ENCODE measurements at places on chromosomes 5 and 9.

DNA sequence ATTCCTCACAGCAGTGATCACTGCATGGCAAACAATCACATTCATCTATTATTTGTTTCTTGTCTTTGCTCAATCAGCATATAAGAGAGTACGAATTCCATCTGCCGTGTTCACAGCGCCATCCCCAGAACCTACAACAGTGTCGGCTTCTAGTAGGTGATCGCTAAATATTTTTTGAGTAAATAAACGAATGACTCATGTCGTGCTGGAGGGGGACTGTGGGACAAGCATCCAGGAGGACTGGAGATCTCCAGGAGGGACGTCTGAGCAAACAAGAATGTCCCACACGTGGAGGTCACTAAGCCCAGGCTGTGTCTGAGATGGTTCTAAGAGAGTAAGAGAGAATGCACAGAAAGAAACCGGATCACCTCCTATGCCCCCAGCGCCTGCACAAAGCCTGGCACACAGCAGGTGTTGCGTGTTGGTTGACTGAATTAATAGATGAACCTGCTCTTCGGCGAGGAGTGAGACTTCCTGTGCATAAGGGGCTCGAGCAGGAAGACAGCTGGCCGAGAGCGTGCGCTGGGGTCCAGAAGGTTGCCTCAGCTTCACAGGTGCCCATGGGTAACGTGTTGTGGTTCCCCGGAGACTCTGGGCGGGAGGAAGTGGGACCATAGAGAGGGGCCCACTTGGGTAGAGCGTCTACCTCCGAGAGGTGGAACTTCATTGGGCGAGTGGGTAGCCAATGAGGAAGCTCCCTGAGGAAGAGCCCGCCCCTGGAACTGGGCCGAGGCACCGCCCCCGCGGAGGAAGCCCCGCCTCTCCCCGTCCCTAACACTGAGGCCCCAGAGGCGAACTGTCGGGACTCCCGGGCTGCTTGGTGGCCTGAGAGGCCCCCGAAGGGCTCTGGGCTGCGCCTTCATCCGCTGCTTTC, 193.0 kb downstream of the MELK start:
- peak; percentile 66 for DNase-seq

- no peak for DNase-seq
Observed at GRCh38 chr5:117761186-117761585, 1186.6 kb upstream of the SEMA6A start.

GRCh38 chr9:15541872-15542271, 11.0 kb upstream of the CCDC171 start:
- no peak for DNase-seq

DNA sequence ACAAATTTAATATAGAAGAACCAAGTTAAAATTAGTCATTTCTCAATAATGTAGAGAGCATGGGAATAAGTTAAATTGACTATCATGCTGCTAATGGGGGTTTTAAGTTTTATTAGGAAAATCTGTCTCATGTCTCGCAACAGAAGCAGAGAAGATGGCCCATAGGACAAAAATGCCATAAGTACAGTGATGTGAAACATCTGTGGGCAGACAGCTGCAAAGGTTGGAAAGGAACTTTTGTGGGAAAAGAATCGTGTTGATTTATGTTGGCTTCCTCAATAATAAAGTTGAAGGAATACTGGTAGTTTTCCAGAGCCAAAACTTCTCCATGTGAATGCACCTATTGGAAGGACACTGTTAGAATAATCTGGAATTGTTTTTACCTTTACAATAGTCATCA, 44.8 kb downstream of the VCAN start:
- DNase-seq: no peak

DNA sequence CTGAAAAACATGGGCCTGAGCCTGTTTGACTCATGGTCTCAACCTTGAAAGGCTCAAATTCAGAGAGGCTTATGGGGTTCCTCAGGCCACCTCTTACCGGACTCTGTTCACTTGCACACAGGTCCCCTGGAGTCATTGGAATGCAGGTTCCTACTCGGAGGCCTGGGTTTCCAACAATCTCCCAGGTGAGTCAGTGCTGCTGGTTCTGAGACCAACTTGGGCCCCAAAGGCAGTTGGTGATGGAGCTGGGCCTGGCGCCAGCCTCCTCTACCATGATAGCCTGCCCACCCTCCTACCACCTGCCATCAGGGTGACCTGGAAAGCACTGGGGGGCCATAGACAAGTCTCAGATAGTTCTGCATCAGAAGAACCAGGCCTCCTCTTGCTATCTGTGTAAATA, 188.4 kb downstream of the RGS3 start:
- DNase-seq: no peak
